ENCODE measurements at places on chromosomes 1 and 21. TPM values are rescaled to one million over a fixed set of nuclear protein-coding genes. Genes with fewer than 3 reads are reported as not detected.
A peak's percentile ranks its signal among the peaks of the same experiment; 100 is the strongest.

GRCh38 chr21:31397939-31398338, 53.9 kb upstream of the TIAM1 start:
- DNase-seq, result no peak
- H3K27ac ChIP-seq, result no peak overlapping the region
- H3K36me3 ChIP-seq, result no peaks in the 10 kb centered on the region
- H3K27me3 ChIP-seq, result peaks cover 5% of the 10 kb centered on the region

DNA sequence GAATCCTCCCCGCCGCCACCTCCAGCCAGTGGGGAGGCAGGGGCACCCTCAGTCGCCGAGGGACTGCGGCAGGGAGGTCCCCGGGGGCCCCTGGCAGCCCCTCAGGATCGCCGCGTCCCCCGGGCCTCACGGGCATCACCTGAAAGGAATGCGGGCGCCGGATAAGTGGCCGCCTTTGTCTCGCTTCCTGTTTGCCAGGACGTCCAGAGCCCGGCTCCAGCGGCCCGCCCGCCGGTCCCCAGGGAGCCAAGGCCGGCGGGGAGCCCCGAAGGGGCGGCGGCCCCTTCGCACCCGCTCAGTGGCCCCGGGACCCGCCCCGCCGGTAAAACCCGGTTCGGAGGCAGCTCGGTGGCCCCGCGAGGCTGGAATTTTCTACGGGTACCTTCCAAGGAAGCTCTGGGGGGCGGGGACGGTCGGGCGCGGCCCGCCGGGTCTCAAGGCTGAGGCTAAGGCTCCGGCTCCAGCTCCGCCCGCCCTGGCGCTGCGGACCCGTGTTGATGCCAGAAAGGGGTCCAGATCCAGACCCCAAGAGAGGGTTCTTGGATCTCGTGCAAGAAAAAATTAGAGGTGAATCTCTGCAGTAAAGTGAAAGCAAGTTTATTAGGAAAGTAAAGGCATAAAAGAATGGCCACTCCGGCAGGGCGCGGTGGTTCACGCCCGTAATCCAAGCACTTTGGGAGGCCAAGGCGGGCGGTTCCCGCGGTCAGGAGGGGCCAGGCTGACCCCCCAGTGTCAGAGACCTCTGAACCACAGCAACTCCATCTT, 12.6 kb downstream of the TINAGL1 start:
- peaks cover 1% of the 10 kb centered on the region for H3K4me1 ChIP-seq
- no peaks in the 10 kb centered on the region for H3K36me3 ChIP-seq
- peaks cover 40% of the 10 kb centered on the region for H3K27me3 ChIP-seq
- no peak overlapping the region for H3K4me3 ChIP-seq
- DNase-seq, result no peak

- no peaks in the 10 kb centered on the region for H3K4me1 ChIP-seq
- no peak for DNase-seq
- H3K27me3 ChIP-seq, result no peaks in the 10 kb centered on the region
- no peaks in the 10 kb centered on the region for H3K36me3 ChIP-seq
- no peak overlapping the region for H3K4me3 ChIP-seq
These were observed 62.6 kb upstream of the DENND1B start for GRCh38 chr1:197837911-197838310.

DNA sequence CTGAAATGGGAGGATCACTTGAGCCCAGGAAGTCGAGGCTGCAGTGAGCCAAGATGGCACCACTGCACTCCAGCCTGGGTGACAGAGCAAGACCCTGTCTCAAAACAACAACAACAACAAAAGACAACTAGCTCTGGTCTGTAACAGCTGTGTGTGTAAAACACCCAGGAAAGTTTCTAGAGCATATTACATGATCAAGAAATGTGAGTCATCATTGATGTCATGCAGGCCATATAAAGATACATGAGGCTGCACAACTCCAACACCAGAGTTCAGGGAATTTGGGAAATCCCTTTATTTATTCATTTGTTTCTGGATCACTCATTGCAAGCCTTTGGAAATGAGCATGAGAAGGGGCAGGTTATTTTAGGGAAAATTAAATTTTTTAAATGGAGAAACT, 50.3 kb upstream of the CTPS1 start:
- no peak for DNase-seq
- H3K36me3 ChIP-seq, result no peaks in the 10 kb centered on the region
- no peak overlapping the region for H3K4me3 ChIP-seq

- H3K27me3 ChIP-seq, result peaks cover 5% of the 10 kb centered on the region
- peaks cover 25% of the 10 kb centered on the region for H3K4me1 ChIP-seq
- peaks cover 5% of the 10 kb centered on the region for H3K36me3 ChIP-seq
- peak overlapping the region; percentile 69 for H3K27ac ChIP-seq
These were observed 3.1 kb upstream of the SH3BP5L start for GRCh38 chr1:248828845-248829244.

- no peak for DNase-seq
- no peaks in the 10 kb centered on the region for H3K36me3 ChIP-seq
- no peak overlapping the region for H3K4me3 ChIP-seq
- peaks cover 12% of the 10 kb centered on the region for H3K27me3 ChIP-seq
- no peak overlapping the region for H3K27ac ChIP-seq
- no peaks in the 10 kb centered on the region for H3K4me1 ChIP-seq
These were observed 80.8 kb downstream of the MATN1 start for GRCh38 chr1:30642391-30643120.

DNA sequence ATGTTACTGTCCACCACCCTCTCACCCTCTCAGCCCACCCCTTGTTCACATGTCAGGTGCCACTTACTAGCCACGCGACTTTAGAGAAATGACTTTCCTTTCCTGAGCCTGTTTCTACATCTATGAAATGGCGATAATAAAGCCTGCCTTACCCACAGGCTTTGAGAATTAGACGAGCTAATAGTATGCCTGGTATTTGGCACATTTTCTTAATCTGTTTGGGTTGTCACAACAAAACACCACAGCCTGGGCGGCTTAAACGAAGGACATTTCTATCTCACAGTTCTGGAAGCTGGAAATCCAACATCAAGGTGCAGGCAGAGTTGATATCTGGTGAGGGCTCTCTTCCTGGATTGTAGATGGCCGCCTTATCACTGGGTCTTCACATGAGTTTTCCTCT, 273.9 kb upstream of the FMN2 start:
- H3K4me1 ChIP-seq, result peaks cover 5% of the 10 kb centered on the region
- H3K4me3 ChIP-seq, result no peak overlapping the region
- DNase-seq, result no peak
- no peak overlapping the region for H3K27ac ChIP-seq
- H3K27me3 ChIP-seq, result peaks cover 3% of the 10 kb centered on the region

- H3K36me3 ChIP-seq, result peaks cover 14% of the 10 kb centered on the region
- H3K27me3 ChIP-seq, result no peaks in the 10 kb centered on the region
- H3K4me3 ChIP-seq, result no peak overlapping the region
These were observed 110.4 kb downstream of the SYT2 start for GRCh38 chr1:202599669-202600431.

DNA sequence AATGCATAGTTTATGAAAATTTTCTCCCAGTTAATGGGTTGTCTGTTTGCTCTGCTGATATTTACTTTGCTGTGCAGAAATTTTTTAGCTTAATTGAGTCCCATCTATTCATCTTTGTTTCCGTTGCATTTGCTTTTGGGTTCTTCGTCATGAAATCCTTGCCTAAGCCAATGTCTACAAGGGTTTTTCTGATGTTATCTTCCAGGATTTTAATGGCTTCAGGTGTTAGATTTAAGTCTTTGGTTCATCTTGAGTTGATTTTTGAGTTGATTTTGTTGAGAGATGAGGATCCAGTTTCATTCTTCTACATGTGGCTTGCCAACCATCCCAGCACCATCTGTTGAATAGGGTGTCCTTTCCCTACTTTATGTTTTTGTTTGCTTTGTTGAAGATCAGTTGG, 85.2 kb downstream of the DRAM2 start:
- no peaks in the 10 kb centered on the region for H3K36me3 ChIP-seq
- H3K4me3 ChIP-seq, result no peak overlapping the region
- no peak for DNase-seq
- peaks cover 7% of the 10 kb centered on the region for H3K27me3 ChIP-seq

- peaks cover 40% of the 10 kb centered on the region for H3K27me3 ChIP-seq
- no peaks in the 10 kb centered on the region for H3K4me1 ChIP-seq
- H3K27ac ChIP-seq, result no peak overlapping the region
- no peak overlapping the region for H3K4me3 ChIP-seq
- no peaks in the 10 kb centered on the region for H3K36me3 ChIP-seq
- DNase-seq, result no peak
These were observed 4.9 kb upstream of the S100A8 start for GRCh38 chr1:153395776-153396175.

GRCh38 chr1:77476475-77476874, 194.7 kb downstream of the AK5 start:
- H3K4me3 ChIP-seq, result no peak overlapping the region
- no peak for DNase-seq
- H3K4me1 ChIP-seq, result peaks cover 25% of the 10 kb centered on the region
- H3K36me3 ChIP-seq, result no peaks in the 10 kb centered on the region
- H3K27me3 ChIP-seq, result no peaks in the 10 kb centered on the region

DNA sequence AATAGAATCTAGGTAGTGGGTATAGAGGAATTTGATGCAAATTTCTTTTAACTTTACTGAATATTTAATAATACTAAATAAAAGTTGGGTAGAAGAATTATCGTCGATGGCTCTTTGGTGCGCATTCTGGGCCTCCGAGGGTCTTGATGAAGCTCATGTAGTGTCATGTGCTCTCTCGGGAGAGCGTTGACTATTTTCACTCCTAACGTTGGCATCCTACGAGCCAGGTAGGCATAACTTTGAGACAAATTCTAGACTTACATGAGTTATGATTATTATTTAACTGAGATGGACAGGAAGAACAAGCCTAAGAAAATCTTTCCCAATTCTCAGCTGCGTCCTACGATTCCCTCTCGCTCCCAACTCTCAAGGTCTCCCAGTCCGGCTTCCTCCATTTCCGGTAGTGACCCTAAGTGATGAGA, 550 bp upstream of the PCAT6 start:
- peaks cover 22% of the 10 kb centered on the region for H3K27me3 ChIP-seq
- H3K4me3 ChIP-seq, result peak overlapping the region; percentile 90
- H3K27ac ChIP-seq, result peak overlapping the region; percentile 93
- H3K4me1 ChIP-seq, result peaks cover 19% of the 10 kb centered on the region

GRCh38 chr1:34165422-34165921, 442 bp upstream of the CSMD2 start:
- H3K4me1 ChIP-seq, result peaks cover 11% of the 10 kb centered on the region
- H3K4me3 ChIP-seq, result peak overlapping the region; percentile 66
- peaks cover 86% of the 10 kb centered on the region for H3K27me3 ChIP-seq
- H3K27ac ChIP-seq, result peak overlapping the region; percentile 19

DNA sequence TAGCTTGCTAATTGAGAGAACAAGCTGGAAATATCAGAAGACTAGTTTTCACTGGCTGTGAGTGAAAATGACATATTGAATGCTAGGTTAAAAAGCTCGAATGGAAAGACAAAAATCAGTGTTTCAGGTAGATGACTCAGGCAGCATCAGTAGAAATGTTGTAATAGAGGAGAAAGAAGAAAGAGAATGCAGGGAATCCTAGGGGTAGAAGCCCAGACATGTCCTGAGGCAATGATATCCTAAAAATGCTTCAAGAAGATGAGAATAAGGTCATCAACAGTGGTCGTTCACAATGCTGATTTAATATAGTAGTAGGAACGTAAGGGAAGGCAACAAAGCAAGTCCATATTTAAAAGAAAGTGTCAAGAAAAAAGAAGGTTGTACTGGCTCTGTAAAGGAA, 96.7 kb upstream of the HP1BP3 start:
- peaks cover 11% of the 10 kb centered on the region for H3K36me3 ChIP-seq
- H3K27ac ChIP-seq, result peak overlapping the region; percentile 0
- peaks cover 24% of the 10 kb centered on the region for H3K4me1 ChIP-seq
- DNase-seq, result no peak
- H3K4me3 ChIP-seq, result no peak overlapping the region

GRCh38 chr1:233409540-233409939, 82.0 kb downstream of the MAP3K21 start:
- H3K27me3 ChIP-seq, result peaks cover 3% of the 10 kb centered on the region
- H3K4me3 ChIP-seq, result no peak overlapping the region
- H3K4me1 ChIP-seq, result no peaks in the 10 kb centered on the region

DNA sequence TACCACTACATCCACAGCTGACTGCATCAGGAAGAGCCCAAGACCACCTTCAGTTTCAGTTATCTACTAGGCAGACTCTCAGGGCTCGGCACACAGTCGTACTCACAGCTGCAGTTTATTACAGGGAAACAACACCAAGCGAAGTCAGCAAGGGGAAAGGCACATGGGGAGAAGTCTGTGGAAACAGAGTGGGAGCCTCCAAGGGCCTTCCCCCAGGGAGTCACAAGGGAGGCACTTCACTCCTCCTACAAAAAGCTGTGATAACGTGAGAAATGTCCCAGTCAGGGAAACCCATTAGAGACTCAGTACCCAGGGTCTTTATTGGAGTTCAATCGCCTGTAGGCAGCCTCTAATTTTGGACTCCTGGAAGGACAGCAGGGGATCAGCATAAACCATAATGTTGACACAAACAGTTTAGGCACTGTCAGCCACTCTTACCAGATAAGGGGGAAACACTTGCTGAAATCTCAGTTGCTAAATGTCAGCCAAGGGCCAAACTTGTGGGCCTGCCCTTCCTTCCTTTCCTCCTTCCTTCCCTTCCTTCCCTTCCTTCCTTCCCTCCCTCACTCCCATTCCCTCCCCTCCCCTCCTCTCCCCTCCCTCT, 444.0 kb downstream of the SMYD3 start:
- no peak for DNase-seq
- H3K27me3 ChIP-seq, result no peaks in the 10 kb centered on the region
- no peaks in the 10 kb centered on the region for H3K36me3 ChIP-seq
- no peak overlapping the region for H3K4me3 ChIP-seq
- no peak overlapping the region for H3K27ac ChIP-seq

DNA sequence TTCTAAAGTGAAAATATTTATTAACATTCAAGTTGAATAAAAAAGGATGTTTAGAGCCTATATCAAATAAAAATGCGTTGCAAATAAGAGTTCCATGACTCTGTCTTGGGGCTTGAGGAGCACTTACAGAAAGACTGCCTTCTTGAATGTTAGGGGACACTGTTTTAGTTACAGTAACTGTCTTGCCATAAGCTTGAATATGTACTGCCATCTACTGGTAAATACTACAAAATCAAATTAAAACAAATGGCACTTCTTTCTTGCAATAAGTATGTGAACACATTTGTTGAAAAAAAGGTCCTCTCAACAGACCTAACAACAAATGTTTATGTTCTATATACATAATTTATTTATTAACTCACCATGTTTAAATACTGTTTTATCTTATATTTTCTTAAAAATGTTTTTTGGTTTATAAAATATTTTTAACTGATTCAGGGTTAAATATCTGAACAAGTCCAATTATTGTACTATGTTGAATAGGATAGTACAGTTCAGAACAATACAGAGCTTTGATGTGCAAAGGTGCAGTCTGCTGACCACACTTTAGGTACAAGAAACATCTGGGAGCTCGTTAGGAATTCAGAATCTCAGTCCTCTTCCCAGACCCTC, 199.5 kb downstream of the LRRIQ3 start:
- no peak overlapping the region for H3K4me3 ChIP-seq
- peaks cover 11% of the 10 kb centered on the region for H3K4me1 ChIP-seq
- H3K27ac ChIP-seq, result no peak overlapping the region
- no peaks in the 10 kb centered on the region for H3K27me3 ChIP-seq
- H3K36me3 ChIP-seq, result no peaks in the 10 kb centered on the region
- DNase-seq, result no peak

GRCh38 chr1:174818951-174819350, 180.8 kb upstream of the CACYBP start:
- H3K27me3 ChIP-seq, result no peaks in the 10 kb centered on the region
- H3K27ac ChIP-seq, result no peak overlapping the region
- no peak for DNase-seq

ATP8B2 gene
- 45.9 TPM for total RNA-seq

MASP2 gene
- total RNA-seq, result not detected

CD1B gene
- total RNA-seq, result not detected

CR1 gene
- total RNA-seq, result 0.41 TPM

ASPM gene
- total RNA-seq, result 17.1 TPM

TFF3 gene
- total RNA-seq, result 40.1 TPM

CDC73 gene
- 62.7 TPM for total RNA-seq

NOC2L gene
- 71.9 TPM for total RNA-seq

FCRL6 gene
- total RNA-seq, result not detected

CLIC6 gene
- 16.3 TPM for total RNA-seq

Data from progenitor cell of endocrine pancreas (in vitro differentiated cells).